ENCODE measurements at places on chromosomes 2 and 18.

GRCh38 chr2:7405861-7406715 lies 488.9 kb downstream of the RNF144A start:
- no peak for DNase-seq

DNA sequence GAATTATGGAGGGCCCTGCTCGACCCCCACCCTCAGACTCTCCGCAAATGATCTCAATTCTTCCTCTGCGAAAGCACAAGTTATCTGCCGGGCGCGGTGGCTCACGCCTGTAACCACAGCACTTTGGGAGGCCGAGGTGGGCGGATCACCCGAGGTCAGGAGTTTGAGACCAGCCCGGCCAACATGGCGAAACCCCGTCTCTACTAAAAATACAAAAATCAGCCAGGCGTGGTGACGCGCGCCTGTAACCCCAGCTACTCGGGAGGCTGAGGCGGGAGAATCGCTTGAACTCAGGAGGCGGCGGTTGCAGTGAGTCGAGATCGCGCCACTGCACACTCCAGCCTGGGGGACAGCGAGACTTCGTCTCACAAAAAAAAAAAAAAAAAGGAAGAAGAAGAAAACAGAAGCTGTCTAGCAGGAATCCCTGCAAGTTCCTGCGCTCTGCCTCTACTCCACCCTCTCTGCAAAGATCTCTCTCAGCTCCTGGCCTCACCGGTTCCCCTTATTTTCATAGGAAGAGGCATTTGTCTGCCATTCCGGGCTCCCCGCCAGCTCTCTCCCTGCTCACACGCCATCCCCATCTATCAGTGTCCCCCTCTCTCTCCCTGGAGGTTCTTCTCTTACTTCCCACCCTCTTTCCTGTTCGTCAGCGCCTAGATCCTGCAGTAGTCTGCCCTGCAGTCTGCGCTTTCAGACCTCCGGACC lies 13.5 kb upstream of the COLEC12 start:
- no peak for DNase-seq

GRCh38 chr2:238151205-238151604 lies 7.6 kb upstream of the ERFE start:
- DNase-seq: no peak

DNA sequence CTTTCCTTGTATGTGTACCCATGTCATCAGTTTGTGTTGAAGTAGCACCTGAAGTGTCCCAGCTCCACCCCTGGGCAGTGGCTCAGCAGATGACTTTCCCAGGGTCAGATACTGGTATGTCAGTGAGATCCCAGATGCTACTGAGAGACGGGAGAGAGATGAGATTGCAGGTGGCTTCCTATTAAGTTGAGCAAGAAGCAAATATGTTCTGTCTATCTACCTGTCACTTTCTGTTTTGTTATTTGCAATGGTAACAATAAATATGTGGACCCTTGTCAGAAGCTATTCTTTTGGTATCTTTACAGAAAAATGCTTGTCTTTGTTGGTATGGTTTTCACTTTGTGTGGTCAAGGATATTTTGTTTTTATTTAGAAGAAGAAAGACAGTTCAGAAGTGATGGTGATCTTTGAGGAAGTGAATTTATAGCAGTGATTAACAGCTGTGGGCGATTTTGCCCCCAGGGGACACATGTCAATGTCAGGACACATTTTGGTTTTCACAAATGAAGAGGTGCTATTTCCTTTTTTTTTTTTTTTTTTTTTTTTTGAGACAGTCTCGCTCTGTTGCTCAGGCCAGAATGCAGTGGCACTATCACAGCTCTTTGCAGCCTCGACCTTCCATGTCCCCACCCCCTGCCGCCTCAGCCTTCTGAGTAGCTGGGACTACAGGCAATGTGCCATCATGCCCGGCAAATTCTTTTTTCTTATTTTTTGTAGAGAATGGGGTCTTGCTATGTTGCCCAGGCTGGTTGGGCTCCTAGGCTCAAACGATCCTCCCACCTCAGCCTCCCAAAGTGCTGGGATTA lies 21.4 kb downstream of the MGAT5 start:
- DNase-seq: no peak

GRCh38 chr2:156867201-156867600 lies 390.3 kb upstream of the GALNT5 start:
- DNase-seq: no peak

DNA sequence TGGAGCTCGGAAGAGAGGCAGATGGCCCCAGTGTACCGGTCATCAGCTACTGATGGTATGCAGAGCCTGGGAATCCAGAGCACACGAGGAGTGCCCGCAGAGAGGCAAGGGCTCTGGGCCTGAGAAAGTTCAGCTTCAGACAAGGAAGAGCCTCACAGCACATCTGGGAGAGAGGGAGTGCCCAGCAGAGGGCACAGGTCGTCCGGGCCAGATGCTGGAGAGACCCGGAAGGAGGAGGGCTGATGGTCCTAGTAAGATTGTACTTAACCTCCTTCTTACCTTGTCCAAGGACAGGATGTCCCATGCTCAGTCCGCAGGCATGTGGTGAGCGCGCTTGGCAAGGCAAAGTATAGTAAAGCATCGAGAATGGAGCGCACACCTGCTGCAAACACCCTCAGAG lies 24.4 kb upstream of the CHMP1B start:
- no peak for DNase-seq

- DNase-seq: no peak
Measured at GRCh38 chr2:70199320-70199864, 8.6 kb upstream of the C2orf42 start.

Measured in T-helper 1 cell (primary cell).